GM12878 (cell line): ENCODE measurements at places on chromosomes 2 and 18. TPM values are rescaled to one million over a fixed set of nuclear protein-coding genes. Genes with fewer than 3 reads are reported as not detected.

PAPOLG gene
- polyA plus RNA-seq = 10.8 and 11.1 TPM in 2 replicates

DTNB gene
- 20.2 and 23.0 TPM in 2 replicates for polyA plus RNA-seq

DHRS9 gene
- not detected in 2 replicates for polyA plus RNA-seq

DOK6 gene
- polyA plus RNA-seq = 0.05 and 0.12 TPM in 2 replicates

FAM110C gene
- not detected in 2 replicates for polyA plus RNA-seq

CYRIA gene
- polyA plus RNA-seq = 9.8 and 13.1 TPM in 2 replicates

- no peaks in the 10 kb centered on the region for H3K36me3 ChIP-seq
- DNase-seq = no peak
- H3K4me3 ChIP-seq = no peak overlapping the region
- no peak overlapping the region for H3K27ac ChIP-seq
Observed at GRCh38 chr2:75459565-75460310, 101.0 kb downstream of the EVA1A start.

DNA sequence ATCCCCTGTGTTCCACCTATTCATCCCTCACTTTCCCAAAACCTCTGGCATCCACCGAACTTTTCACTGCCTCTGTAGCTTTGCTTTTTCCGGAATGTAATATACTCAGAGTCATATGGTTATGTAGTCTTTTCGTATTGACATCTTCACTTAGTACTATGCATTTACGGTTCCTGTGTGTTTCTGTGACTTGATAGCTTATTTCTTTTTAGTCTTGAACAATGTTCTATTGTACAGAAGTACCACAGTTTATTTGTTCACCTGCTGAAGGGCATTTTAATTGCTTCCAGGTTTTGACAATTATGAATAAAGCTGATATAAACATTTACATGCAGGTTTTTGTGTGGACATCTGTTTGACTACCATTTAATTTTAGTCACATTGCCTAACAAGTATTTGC, 154.7 kb upstream of the DOK6 start:
- no peak for DNase-seq
- no peaks in the 10 kb centered on the region for H3K4me1 ChIP-seq
- H3K36me3 ChIP-seq = no peaks in the 10 kb centered on the region
- H3K27me3 ChIP-seq = no peaks in the 10 kb centered on the region

DNA sequence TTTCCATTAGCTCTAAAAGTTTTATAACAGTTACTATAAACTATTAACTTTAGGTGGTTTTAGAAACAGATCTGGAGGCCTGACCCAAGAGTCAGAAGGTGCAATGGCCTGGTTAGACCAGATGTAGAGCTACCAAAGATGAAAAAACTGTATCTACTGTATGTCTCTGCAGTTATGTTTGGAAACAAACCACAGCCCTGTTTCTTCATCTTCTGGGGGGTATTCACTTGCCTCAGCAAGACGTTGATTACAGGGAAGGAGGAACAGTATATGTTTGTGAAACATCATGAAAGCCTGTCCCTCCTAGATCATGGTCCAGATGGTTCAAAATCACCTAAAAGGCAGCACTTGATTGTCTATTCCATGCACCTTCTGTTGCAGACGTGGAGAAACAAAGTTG, 220.2 kb downstream of the SUCLG1 start:
- no peak for DNase-seq
- H3K27ac ChIP-seq = no peak overlapping the region
- H3K4me1 ChIP-seq = no peaks in the 10 kb centered on the region
- no peaks in the 10 kb centered on the region; the same call in none of the 2 replicates for H3K27me3 ChIP-seq

GRCh38 chr2:187206071-187206470, 242.0 kb downstream of the CALCRL start:
- no peak overlapping the region for H3K27ac ChIP-seq
- no peaks in the 10 kb centered on the region for H3K4me1 ChIP-seq
- DNase-seq = no peak
- H3K27me3 ChIP-seq = no peaks in the 10 kb centered on the region
